ENCODE measurements at places on chromosomes 13 and 19.
A peak's percentile ranks its signal among the peaks of the same experiment; 100 is the strongest.

- no peak for DNase-seq
Measured at GRCh38 chr13:80400164-80400864, 59.4 kb upstream of the SPRY2 start.

DNA sequence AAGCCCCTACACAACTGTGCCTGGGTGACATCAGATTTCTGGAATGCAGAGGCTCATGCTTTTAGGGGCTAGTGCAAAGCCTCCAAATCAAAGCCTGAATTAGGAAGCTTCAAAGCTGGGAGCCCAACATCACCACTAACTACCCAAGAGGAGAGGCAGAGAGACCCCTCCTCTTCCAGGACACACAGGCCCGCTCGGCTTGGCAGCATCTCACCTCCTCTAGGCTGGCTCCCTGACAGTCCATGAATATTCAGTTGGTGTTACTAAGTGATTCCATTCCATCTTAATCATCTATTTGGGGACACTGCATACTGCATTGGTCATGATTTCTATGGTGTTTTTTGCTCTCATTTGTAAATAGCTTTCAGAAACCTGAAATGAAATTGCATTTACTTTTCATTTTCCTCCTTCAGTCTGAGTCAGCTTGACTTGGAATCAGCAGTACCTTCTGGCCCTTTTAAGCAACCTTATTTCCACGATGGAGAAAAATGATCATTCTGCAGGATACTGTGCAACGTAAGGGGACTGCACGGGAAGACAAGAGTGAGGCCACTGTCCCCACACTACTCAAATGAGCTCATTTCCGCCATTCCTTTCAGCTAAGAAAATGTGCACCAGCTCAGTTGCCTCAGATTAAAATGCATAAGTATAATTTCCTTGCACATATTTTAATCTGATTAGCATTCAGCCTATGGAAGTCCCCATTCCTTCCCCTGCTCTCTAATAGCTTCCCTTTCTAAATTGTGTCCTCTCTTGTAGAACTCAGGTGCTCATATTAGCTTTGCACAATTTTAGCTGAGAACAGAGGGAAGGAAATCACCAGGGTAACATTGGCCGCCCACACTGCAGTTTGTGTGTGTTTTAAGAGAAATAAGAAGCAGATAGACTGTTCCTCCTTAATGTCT lies 219.9 kb downstream of the RFC3 start:
- DNase-seq: no peak

DNA sequence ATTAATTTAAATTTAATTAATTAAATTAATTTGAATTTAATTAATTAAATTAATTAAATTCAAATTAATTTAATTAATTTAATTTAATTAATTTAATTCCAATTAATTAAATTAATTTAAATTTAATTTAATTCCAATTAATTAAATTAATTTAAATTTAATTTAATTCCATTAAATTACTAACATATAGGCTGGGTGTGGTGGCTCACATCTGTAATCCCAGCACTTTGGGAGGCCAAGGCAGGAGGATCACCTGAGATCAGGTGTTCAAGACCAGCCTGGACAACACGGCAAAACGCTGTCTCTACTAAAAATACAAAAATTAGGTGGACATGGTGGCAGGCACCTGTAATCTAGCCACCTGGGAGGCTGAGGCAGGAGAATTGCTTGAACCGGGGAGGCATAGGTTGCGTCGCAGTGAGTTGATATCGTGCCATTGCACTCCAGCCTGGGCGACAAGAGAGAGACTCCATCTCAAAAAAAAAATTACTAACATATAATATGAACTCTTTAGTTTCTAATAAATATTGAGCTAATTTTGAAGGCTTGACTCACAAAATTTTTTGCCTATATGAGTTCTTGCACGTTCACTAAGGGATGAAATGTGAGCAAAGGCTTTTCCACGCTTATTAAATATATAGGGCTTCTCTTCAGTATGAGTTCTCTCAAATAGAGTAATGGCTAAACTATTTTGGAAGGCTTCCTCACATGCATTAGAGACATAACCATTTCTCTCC lies 9.0 kb upstream of the USP29 start:
- DNase-seq: no peak

GRCh38 chr19:48812094-48812929 lies 1.5 kb upstream of the BCAT2 start:
- DNase-seq: no peak

DNA sequence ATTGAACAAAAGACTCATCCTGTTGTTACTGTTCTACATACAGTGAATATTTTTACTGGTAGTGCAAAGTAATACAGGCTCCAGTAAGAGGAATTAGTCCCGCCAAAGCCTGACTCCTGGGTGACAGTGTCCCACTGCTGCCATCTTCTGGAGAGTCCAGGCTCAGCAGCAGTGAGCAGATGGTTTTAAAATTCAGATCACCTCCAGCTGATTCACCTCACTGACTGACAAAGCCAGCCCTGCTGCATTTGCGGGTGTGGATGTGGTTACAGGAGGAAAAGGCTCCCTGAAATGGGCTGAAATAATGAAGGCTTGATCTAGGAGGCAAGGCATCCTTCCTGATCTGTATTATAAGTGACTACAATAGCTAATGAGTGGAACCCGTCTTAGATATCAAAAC lies 18.3 kb downstream of the PABPC3 start:
- DNase-seq: peak; percentile 35

- no peak for DNase-seq
Measured at GRCh38 chr13:85935868-85936467, 136.7 kb upstream of the SLITRK6 start.

- DNase-seq: no peak
Measured at GRCh38 chr13:24032674-24033073, 127.8 kb upstream of the SPATA13 start.

- peak; percentile 39 for DNase-seq
Measured at GRCh38 chr19:50607874-50608785, 31.6 kb downstream of the SYT3 start.

DNA sequence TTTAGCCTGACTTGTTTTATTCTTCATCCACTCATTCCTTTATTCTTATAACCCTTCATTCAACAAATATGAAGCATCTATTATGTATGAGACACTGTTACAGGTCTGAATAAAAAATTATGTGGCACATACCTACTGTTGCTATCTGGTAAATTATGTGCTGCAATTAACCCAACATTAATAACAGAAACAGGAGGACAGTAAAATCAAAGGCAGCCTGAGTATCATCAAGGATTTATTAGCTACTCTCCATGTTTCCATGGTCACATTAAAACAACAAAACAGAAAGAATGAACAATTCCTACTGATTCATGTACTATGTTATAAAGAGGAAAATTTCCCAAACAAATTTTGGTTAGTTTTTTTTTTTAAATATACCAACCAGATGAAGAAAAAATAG lies 43.9 kb downstream of the RAP2A start:
- no peak for DNase-seq

- DNase-seq: no peak
Measured at GRCh38 chr19:55617426-55617825, 6.9 kb downstream of the ZNF784 start.

- no peak for DNase-seq
Measured at GRCh38 chr13:99357131-99357596, 50.0 kb upstream of the GPR183 start.

- peak; percentile 93 for DNase-seq
Measured at GRCh38 chr19:54102421-54103169, at the start of gene NDUFA3. Gene NDUFA3 (plus strand): TSS chr19:54102855. CDS start chr19:54102879, 24 bp downstream.

DNA sequence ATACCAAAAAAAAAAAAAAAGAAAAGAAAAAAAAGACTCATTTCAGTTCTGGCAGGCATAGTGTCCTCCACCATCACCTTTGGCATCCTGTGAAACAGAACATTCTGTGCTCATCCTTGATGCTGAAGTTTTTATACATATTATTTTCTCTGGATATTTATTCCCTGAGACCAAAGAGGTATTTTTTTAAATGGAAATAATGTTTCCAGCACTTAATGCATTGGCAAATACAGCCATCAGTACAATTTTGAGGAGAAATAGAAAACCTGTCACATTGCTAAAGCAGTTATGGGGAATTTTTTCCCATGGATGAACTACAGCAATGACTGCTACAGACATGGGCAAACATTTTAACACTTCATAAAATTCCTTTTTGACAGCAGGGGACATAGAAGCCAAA lies 312.4 kb downstream of the DNAJC15 start:
- DNase-seq: no peak

DNA sequence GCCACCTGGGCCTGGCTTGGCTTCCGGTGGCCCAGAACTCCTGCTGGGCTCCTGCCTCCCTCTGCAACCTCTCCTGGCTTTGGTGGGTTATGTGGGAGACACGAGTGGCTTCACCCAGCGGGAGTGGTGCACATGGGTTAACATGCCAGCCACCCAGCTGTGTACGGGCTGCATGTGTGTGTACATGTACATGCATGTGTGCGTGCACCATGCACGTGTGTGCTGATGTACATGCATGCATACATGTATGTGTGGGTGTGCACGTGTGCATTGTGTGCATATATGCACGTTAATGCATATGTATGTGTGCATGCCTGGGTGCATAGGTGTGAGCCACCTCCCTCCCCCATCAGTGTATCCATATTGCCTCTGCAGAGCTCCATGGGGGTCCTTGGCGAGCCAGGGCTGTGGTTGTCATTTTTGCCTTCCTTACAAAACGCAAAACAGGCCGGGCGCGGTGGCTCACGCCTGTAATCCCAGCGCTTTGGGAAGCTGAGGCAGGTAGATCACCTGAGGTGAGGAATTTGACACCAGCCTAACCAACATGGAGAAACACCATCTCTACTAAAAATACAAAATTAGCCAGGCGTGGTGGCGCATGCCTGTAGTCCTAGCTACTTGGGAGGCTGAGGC lies 12.5 kb downstream of the GNA11 start:
- no peak for DNase-seq

GRCh38 chr19:19095691-19096090 lies 31.9 kb downstream of the SLC25A42 start:
- DNase-seq: no peak

DNA sequence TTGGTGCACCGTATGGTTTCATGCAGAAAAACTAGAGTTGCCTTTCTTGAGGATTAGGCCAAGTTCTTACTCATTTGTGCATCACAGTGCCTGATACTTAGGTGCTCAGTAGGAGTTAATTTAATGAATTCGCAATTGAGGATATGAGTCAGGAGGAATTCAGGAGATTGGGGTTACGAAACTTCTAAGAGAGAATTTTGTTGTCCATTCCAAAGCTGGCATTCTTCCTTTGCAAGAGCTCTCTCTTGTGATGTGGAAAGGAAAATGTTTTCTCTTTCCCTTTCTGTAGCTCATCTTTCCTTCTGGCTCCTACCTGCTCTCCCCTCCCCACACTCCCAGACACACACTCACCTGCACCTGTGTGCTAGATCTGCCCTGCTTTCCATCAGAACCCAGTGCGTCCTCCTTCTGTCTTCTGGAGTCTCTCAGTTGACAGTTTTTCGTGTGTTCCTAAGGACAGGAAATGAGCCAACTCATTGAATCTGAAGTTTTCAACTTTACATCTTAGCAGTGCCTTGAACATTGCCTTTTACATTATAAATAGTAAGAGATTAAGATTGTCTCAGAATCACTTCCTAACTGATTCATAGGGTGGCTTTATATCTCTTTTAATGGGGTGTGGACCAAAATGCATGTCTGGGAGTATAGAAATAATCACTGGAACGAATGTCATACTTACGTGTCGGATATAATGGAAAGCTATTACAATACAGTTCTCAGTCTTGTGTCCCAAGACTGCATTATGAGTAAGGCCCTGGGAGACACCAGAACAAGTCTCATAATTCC lies 19.7 kb upstream of the ERCC5 start:
- DNase-seq: no peak

DNA sequence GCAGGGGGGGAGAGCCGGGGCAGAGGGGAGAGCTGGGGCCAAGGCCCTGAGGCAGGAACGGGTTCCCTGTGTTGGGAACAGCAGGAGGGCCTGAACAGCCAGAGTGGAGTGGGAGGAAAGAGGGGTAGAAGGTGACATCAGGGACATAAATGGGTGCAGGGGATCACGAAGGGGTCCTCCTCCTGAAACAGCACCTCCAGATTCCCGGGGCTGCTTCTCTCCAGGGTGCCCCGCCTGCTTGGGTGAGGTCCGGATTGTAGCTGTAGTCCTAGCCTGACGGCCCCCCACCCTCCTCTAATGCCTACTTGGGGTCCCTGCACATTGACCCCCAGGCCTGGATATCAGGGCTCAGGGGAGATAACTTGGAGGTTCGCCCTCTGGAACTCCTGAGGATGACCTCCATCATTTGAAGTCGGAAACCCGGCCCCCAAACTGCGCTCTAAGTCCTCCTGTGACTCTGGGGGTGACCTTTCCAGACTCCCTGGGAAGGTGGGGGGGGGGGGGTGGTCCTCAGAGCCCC lies 473 bp upstream of the SCN1B start:
- DNase-seq: no peak

GRCh38 chr13:45595965-45596364 lies 19.6 kb downstream of the ERICH6B start:
- DNase-seq: no peak

- no peak for DNase-seq
Measured at GRCh38 chr13:33446821-33447725, 161.5 kb upstream of the STARD13 start.

GRCh38 chr13:95226050-95226449 lies 75.2 kb downstream of the ABCC4 start:
- DNase-seq: no peak

DNA sequence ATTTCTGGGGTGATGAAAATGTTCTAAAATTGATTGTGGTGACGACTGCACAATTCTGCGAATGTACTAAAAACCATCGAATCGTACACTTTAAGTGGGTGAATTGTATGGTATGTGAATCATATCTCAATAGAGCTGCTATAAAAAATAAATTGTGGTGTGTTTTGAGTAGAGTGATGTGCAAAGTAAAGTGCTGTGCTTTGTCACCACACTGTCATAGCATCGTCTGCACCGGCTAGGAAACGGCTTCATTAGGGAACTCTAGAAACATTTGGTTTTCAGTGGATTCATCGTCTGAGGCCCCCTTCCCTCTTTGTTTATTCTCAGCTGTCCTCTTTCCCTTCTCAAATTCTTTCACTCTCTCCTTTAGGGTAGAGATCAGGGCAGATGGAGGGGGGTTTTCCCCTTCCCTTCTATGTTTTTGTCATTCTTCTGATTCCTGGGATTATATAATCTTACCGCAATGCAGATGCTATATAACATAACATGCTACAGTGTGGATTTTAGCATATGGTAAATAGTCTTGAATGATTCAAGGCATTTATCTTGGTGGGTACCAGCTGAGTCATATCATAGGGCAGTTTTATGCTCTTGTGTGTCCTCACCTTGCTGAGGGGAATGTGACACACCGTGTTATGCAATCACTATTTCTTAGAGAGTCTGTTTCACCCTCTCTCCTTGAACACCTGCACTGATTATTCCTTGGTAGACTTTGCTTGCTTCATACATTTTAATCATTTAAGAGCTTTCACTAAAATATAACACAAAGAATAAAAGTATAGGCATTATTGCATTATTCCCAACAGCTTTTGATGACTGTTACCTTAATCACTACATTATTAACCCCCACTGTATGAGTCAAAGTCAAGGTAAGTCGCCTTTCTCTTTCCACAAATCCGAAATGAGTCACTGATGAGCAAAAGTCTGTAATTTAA lies 239.4 kb downstream of the DCLK1 start:
- DNase-seq: no peak

All from GF-D8 (cell line).